Stimulated activated CD8-positive, alpha-beta memory T cell treated with anti-CD3 and anti-CD28 coated beads, Interleukin-2, amount 100 ng/mL, for 1 hour (primary cell): ENCODE measurements at places on chromosomes 7 and 10.
A peak's percentile ranks its signal among the peaks of the same experiment; 100 is the strongest.

GRCh38 chr10:109430043-109430760 lies 493.1 kb downstream of the XPNPEP1 start:
- DNase-seq = no peak

GRCh38 chr7:107815254-107815882 lies 12.3 kb upstream of the SLC26A3 start:
- DNase-seq = no peak

- DNase-seq = no peak
Observed at GRCh38 chr7:115533785-115534184, 496.8 kb downstream of the TFEC start.

DNA sequence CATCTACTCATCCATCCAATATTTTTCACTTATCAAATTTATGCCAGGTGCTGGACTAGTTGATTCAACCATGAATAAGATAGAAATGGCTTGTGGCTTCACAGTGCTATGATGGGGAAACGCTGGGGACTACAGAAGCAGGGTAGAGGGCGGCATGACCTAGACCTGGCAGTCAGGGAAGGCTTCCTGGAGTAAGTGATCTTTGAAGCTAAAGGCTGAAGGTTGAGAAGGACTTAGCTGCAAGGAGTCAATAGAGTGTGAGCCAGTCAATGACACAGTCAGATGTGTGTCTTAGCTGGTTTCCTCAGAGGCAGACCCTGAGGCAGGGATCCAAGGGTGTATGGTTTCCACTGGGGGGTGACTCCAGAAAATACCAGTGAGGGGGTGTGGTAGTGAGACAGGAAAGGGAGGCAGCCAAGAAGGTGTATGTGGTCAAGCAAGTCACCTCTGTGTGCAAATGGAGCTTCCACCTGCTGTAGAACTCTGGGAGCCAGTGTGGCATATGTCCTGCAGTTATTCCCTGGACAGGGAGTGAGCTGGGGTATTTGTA lies 10.3 kb downstream of the PRF1 start:
- DNase-seq = no peak

DNA sequence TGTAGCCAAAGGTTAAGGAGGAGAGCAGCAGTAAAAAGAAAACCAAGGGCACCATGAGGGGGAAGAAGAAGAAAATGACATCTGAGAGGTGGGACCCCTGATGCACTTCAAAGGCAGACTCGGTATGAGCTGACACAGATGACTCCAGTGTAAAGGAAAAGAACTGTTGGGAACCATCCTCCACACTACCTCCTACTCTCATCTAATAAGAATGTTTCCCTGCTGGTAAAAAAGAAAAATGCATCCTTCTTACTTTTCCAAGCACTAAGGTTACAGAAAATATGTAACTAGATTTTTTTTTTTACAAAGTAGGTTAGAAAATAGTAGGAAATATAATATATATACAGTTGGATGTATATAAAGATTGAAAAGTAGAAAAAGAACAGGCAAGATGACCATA lies 16.9 kb downstream of the TAS2R41 start:
- DNase-seq = no peak

DNA sequence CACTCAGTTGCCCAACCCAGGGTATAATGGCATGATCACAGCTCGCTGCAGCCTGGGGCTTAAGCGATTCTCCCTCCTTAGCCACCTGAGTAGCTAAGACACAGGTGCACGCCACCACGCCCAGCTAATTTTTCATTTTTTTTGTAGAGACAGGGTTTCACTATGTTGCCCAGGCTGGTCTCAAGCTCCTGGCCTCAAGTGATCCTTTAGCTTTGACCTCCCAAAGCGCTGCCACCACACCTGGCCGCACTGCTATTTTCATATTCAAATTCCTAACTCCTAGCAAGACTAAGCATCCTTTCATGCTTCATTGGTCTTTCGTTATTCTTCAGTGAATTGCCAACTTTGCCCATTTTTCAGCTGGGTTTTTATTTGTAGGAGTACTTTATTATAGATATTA lies 30.4 kb upstream of the DAGLB start:
- no peak for DNase-seq

GRCh38 chr7:103148994-103149807 lies at the start of gene NAPEPLD:
TSS of gene NAPEPLD (minus strand) at chr7:103149099. CDS start at chr7:103128776, 20,323 bp downstream.
- peak; percentile 44 for DNase-seq

- DNase-seq = no peak
Observed at GRCh38 chr10:28616514-28616913, 60.8 kb upstream of the BAMBI start.
